Trophoblast cell (in vitro differentiated cells and primary cell): ENCODE measurements at places on chromosomes 4 and X.
A peak's percentile ranks its signal among the peaks of the same experiment; 100 is the strongest.

GRCh38 chr4:165539801-165540200, 161.0 kb downstream of the CPE start:
- no peak for DNase-seq

DNA sequence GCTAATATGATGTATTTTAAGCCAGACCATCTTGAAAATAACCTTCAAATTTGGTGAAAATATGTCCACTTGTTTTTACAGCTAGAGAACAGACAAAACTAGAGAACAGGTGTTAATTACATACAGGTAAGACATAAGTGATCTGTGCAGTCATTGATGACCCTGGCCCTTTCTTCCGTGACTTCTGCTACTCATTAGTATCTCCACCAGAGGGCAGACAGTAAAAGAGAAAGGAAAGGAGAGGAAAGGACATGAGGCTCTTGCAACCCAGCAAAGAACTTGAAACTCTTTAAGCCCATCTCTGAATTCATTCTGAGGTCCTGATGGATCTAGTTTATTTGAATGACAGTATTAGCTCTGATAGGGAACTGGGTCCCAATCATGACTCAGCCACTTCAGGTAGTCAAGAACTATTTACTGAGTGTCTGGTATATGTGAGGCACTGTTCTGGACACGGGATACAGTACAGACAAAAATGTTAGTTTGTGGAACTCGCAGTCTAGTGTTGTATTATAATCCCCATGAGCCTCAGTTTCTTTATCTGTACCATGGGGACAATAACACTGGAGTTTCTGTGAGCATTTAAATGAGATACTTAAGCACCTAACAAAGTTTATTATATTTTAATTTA, 121.0 kb upstream of the TEX13D start:
- peak; percentile 39 for DNase-seq

GRCh38 chrX:15170927-15171326, 99.0 kb downstream of the ASB9 start:
- DNase-seq = no peak

DNA sequence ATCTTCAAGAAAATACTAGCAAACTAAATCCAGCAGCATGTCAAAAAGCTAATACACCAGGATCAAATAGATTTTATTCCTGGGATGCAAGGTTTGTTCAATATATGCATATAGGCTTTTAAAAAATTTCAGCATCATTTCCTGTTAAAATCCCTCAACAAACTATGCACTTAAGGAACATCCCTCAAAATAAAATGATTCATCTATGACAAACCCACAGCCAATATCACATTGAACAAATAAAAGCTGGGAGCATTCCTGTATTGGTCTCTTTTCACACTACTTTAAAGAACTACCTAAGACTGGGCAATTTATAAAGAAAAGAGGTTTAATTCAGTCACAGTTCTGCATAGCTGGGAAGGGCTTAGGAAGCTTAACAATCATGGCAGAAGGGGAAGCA, 726.7 kb downstream of the GRXCR1 start:
- DNase-seq = no peak

- no peak for DNase-seq
Observed at GRCh38 chr4:7593646-7594412, 159.1 kb upstream of the PSAPL1 start.

- DNase-seq = no peak
Observed at GRCh38 chr4:96315815-96316214, 475.9 kb downstream of the PDHA2 start.

GRCh38 chrX:17535229-17535628, 160.2 kb downstream of the NHS start:
- peak; percentile 61 for DNase-seq

DNA sequence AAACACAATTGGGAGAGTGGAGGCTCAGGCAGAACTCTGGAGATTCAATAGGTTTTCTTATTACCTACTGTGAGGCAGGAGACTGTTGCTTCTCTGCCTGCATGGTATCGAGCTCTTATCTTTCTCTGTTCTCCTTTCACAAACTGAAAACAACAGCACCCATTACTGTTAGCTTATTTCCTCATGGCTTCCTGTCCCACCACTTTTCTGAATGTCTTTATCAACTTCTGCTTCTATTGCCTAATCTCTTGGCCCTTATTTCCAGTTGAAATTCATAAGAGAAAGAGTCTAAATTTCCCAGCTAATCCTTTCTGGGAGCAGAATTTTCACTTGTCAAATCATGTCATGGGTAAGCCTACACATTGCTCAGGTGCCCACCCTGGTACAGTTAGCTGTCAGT, 46.8 kb upstream of the NDST3 start:
- no peak for DNase-seq

DNA sequence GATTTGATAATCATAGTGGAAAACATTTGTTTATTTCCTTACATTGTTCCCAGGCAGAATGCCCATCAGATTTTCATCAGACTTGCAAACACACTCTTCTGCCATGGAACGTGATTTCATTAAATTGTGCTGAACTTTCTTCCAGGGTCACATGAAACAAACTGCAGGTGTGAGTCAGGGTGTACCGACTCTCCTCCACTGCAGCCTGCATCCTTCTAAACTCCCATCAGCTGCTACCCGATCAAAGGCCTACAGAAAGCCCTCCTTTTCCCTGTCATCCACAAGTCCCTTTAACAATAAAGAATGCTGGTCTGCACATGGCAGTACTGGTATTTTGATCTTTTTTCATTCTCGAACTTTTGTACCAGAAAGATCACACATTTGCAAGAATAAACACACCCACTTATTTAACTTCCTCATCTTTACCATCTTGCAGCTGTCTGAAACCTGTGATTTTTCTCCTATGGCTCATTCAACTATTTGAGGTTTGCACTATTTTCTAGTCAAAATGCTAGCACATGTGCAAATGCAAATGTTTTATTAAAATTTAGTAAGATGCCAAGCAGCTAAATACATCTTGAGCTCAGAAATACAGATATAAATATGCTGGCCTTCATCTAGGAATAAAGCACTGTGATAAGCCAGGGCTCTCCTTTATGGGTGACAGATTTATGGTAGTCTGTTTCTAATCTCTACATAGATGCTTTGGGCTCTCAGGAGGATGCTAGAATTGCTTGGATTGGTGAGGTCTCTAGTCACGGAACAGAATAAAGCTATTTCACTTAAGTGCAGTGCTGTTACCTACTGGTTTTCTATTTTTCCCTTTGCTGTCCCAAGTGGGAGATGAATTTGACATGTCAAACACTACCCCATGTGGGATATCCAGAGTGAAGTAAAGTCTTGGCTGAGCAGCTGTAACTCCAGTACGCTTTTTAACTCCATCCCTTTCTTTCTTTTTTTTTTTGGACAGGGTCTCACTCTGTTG, 25.8 kb upstream of the ARHGAP24 start:
- DNase-seq = no peak

GRCh38 chr4:86508436-86508835, 85.7 kb upstream of the PTPN13 start:
- DNase-seq = no peak

DNA sequence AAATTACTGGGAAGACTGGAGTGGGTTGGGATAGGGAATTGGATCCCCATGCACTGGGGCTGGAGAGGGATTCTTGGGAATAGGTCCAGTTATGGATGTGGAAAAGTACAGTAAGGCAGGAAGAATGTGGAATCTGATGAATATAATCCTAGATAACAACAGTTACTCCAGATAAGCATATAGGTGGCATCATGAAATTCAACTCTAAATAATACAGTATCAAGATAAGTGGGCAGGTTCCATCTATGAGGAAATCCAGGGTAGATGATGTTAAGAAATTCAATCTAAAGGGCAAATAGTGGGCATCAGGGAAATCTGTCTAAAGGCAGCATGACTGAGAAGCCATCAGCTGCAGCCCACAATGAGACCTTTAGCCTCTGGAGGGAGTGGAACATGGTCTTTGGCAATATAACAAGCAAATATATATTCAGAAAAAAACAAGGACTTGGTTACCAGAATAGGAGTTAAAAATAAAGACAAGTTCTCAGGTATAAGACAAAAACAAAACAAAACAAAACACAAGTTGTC, 1.2 kb downstream of the DTHD1 start:
- no peak for DNase-seq

DNA sequence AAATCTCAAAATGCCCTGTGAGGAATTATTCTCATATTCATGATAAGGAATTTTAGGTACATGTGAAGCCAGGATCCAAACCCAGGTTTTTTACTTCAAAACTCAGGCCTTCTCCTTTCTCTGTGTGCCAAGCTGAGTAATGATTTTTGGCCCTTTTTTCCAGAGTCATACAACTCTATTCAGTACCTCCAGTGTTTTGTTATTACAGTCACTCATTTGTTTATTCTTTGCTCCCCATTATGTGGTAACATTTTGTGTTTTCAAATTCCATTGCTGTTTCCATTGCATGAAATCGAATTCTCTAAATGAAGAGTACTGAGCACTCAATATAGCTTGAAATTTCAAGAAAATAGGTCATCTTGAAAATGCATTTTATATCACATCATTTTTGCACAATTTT, 315.4 kb downstream of the NR3C2 start:
- no peak for DNase-seq

- peak; percentile 42 for DNase-seq
Observed at GRCh38 chrX:122572461-122572860, 611.6 kb upstream of the GRIA3 start.
